ENCODE measurements at places on chromosomes 6 and 20. TPM values are rescaled to one million over a fixed set of nuclear protein-coding genes. Genes with fewer than 3 reads are reported as not detected.

- peak; percentile 80 for DNase-seq
These were observed 797 bp upstream of the GNRH2 start for GRCh38 chr20:3042625-3043024.

DNA sequence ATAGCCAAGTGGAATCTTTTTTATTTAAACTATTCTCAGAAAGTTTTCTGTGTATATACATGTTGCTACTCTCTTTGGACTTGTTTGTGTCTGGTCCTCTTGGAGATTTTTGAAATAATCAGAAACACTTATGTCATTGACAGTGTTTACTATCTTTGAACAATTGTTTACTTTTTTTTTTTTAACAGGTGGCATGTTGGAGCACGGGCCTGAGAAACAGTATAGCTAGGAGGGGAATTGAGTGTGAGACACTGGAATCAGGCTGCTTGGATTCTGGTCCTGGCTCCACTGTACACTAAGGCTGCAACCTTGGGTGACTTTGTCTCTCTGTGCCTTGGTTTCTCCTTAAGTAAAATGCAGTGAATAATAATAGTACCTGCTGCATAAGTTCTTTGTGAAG is 279.6 kb downstream of the PRL start:
- DNase-seq: no peak

- peak; percentile 39 for DNase-seq
These were observed 33.3 kb downstream of the SUN5 start for GRCh38 chr20:32970973-32971300.

DNA sequence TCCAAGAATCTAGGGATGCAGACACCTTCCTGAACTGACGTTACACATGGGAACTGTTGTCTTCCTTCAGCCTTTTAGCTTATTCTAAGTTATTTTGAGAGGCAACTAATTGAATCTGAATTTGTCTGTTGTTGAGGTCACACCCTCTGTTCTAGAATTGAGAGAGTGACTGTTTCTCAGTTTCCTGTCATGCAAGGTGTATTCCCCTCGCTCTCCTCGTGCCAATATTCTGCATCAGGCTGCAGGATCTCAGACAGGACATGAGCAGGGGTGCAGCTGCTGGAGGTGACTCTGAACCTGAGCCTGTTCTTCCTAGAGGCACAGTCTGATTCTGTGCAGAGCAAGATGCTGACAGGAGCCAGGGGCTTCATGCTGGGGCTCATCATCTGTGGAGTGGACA is 52.5 kb downstream of the HLA-DPB1 start:
- DNase-seq: no peak

Gene ADGB
- 0.31 TPM for total RNA-seq

Gene C20orf202
- 0.80 TPM for total RNA-seq

GRCh38 chr6:156256161-156256560 is 521.0 kb upstream of the ARID1B start:
- no peak for DNase-seq

- DNase-seq: no peak
These were observed 329.1 kb downstream of the TFAP2B start for GRCh38 chr6:51147756-51148155.

DNA sequence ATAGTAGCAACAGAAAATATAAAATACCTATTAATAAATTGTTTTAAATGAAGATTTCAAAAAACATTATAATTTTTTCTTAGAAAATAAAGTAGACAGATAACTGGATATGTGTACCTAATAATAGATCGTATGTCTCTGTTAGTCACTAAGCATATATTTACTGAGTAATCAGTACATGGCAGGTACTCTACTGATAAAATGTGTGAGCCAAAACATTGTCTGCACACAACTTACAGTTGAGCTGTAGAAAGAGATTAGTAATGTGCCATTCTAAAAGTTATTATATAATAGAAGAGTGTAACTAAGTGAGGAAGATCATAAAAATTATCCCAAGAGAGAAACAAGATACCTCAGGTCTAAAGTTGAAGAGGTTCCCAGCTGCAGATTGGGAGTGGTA is 929.9 kb upstream of the EPHA7 start:
- no peak for DNase-seq

Gene SLC17A9
- total RNA-seq: 3.8 TPM

Gene TSPO2
- 0.53 TPM for total RNA-seq

Gene MATN4
- total RNA-seq: 0.22 TPM

Gene GRM1
- 0.45 TPM for total RNA-seq

- no peak for DNase-seq
These were observed 112.9 kb downstream of the TRERF1 start for GRCh38 chr6:42338744-42339222.

GRCh38 chr6:45606831-45607400 is 229.2 kb upstream of the SUPT3H start:
- no peak for DNase-seq

DNA sequence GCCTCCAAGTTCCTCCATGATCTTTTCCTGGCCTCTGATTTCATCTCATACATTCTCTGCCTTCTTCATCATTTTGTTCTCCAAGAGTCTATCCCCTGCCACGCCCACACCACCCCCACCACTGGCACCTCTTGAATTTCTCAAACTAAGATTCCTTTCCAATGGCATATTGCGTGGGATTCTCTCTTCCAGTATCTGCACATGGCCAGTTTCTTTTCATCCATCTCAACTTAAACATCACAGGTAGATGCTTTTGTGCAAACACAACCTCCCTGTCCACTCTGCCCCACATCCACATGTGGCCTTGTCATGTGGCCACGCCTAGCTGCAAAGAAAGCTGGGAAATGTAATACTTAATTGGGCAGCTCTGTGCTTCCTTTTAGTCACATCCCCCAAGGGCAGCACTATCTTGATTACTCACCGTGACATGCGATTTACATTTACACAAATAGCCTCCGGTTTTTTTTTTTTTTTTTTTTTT is 33.4 kb upstream of the ZMYND8 start:
- DNase-seq: no peak

Gene DEFB123
- total RNA-seq: not detected

- no peak for DNase-seq
These were observed 3.1 kb upstream of the EMILIN3 start for GRCh38 chr20:41369673-41370072.

GRCh38 chr6:56808871-56809359 is 146.0 kb upstream of the BEND6 start:
- no peak for DNase-seq

Gene GDAP1L1
- total RNA-seq: not detected

- DNase-seq: no peak
These were observed 64.6 kb upstream of the NOTCH4 start for GRCh38 chr6:32288426-32288825.

Gene LY6G6D
- not detected for total RNA-seq

DNA sequence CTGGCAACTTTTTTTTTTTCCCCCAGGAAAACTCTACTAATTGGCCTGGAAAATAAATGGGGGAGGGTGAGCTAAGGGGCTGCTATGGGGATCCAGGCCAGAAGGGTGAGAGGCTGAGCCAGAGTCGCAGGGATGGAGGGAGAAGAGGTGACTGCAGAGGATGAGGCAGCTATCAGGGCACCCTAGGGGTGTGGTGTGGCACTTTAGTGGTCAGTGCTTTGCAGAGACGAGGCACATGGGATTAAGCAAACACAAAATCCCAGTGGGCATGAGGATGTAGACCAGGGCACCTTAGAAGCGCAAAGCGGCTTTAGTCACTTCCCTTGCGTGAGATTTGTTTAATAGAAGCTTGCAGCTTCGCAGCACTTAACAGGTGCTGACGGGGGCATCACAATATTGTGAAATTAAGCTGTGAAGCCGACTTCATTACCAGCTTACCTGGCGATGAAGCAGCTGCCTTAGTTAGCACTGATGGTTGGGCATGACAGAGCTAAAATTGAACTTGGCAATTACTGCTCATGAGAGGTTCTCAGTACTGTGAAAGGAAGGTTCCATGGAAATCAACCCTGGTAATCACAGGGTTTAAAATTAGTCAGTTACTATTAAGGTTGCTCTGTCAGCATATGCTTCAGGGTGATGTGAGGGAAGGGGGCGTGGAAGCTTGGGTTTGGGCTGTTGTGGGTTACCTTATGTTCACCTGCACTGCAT is 26.0 kb downstream of the TOX2 start:
- no peak for DNase-seq

DNA sequence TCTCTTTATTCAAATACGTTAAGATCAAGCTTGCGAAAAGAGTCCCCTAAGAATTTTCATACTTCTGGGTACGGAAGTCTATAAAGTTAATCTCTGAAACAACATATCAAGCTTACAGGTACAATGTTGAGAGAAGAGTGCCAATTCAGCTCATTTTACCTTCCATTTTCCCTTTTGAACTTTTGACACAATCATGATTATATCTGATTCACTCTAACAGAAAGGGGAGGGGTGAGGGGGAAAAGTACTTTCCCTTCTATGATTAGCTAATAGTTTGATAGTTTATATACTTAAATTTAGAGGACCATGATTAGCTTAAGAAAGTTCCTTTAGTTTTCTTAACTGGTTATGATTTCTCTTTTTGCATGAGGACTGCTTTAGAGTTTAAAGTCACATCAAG is 33.5 kb downstream of the SNX3 start:
- DNase-seq: no peak

DNA sequence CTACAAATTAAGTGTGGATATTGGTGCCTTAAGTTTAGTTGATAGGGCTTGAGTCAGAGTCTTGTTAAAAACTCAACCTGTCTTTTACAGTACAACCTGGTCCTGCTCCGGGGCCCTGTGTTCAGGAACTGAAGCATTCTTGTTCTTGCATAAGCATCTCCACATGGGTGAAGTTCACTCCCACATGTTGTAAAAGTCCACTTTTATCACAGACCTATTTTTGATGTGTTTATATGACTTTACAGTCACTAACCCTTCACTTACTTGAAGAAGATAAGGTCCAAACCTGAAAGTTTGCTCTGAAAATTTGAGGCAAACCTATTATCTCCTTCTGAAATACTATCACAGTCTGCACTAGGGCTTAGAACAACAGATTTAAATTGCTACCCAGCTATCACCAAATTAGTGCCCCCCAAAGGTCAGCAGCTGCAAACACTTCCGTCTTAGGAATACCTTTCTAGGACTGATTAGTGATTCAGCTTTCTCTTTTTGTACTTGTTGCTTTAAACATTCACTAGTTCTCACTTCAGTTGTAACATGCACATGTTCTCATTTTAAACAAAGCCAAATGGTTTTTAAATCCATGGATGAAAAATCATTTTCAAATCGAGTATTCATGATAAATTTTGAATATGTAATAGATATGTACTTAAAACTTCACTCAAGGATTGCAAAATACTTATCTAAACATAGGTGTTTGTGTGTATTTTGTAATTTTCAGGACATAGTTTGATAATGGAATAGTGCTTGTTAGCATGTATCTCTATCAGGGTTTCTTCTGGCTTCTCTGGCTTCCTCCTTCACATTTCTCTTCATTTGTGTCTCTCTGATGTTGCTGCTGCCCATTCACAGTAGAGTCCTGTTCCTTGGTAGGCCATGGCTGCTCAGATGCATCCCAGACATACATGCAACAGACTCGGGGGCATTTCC is 469.8 kb upstream of the SOX4 start:
- DNase-seq: no peak

- no peak for DNase-seq
These were observed 159.2 kb downstream of the ATXN1 start for GRCh38 chr6:16602035-16602434.

GRCh38 chr6:139699911-139700310 is 325.5 kb upstream of the CITED2 start:
- DNase-seq: no peak

DNA sequence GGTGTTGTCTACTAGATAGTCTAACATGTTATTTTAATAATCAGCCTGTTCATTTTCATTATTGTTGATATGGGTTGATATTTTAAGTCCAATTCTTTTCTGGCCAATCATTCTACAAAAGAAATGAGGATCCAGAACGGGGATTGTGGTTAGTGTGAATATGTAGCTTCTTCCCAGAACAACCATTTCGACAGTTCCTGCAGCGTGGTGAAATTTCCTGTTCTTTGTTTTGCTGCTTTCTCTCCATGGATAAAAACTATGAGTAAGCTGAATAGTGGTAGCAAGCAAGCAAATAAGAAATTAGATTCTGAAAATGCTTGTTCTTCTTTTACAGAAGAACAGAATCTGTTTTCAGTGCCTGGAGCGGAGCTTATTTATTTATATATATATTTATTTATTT is 65.5 kb upstream of the F13A1 start:
- no peak for DNase-seq

DNA sequence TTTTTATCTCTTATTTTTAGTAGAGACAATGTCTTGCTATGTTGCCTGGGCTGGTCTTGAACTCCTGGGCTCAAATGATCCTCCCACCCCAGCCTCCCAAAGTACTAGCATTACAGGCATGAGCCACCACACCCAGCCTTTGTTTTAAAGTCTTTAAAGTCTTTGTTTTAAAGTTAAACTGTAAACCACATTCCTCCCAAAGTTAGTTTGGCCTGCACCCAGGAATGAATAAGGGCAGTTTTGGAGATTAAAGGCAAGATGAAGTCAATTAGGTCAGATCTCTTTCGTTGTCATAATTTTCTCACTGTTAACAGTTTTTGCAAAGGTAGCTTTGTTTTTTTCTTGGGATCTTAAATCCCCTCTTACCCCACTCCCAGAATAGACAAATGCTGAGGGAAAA is 63.8 kb downstream of the UBR2 start:
- DNase-seq: no peak

Gene ECT2L
- 0.49 TPM for total RNA-seq

Gene MAS1
- not detected for total RNA-seq

Gene CALHM6
- 5.5 TPM for total RNA-seq

Gene MYMX
- total RNA-seq: 2.1 TPM
